ENCODE measurements at places on chromosomes 4 and X. TPM values are rescaled to one million over a fixed set of nuclear protein-coding genes. Genes with fewer than 3 reads are reported as not detected.

PNMA6F gene
- not detected for total RNA-seq

F11 gene
- total RNA-seq = not detected

CNKSR2 gene
- total RNA-seq = not detected

H2BW1 gene
- total RNA-seq = not detected

FGFR3 gene
- 2.5 TPM for total RNA-seq

NPNT gene
- not detected for total RNA-seq

ERCC6L gene
- 1.0 TPM for total RNA-seq

TRIM60 gene
- not detected for total RNA-seq

GUCY1B1 gene
- not detected for total RNA-seq

ADAMTS3 gene
- 0.25 TPM for total RNA-seq
